ENCODE measurements at places on chromosomes 12 and 14.
A peak's percentile ranks its signal among the peaks of the same experiment; 100 is the strongest.

DNA sequence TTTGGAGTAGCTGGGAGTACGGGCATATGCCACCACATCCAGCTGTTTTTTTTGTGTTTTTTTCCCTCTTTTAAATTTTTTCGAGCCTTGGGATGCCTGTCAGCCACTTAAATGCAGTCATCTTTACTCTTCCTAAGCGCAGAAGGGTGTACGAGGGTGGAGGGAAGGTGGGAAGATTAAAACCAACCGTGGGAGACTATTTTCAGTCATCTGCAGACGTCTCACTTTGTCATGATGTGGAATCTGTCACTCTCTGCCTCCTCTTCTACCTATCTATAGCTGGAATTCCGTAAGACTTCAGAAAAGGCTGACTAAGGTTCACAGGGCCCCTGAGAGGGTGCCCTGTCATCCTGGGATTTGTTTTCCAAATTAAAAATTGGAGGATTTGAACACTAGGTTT, 105.3 kb downstream of the SAMD4A start:
- no peak for DNase-seq

DNA sequence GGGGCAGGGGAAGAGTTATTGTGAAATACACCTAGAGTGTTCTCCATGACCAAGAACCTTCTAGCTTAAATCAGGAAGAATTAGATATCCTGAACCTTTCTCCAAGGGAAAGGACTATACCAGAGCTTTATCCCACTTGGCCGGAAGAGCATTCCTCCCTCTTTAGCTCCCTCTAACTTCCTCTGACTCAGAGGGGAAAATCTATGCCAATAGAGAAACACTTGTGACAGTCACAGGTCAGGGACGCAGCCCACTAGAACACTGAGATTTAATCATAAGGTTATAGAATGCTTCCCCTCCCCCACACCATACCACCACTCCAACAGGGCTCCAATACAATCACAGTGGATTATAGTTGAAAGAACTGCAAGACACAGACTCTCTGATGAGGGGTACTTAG, 55.4 kb upstream of the RFX4 start:
- peak; percentile 69 for DNase-seq

- no peak for DNase-seq
These were observed 7.0 kb downstream of the MLF2 start for GRCh38 chr12:6745741-6746525.

DNA sequence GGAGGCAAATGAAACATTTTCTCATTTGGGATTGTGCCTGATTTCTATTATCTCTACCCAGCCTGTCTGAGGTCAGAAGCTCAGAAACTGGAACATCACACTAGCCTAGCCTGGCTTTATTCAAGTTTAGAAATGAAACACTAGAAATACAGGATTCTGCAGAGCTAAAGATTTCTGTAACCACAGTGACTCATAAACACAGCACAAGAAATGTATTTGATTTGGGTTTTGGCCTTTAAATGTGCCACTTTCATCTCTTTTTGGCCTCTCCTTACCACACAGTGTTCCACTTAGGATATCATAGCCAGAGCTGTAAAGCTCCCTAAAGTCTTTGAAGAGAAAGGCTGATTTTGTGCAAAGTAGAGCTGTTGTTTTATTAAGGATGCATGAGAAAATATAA, 307.5 kb downstream of the EMP1 start:
- DNase-seq: peak; percentile 29

DNA sequence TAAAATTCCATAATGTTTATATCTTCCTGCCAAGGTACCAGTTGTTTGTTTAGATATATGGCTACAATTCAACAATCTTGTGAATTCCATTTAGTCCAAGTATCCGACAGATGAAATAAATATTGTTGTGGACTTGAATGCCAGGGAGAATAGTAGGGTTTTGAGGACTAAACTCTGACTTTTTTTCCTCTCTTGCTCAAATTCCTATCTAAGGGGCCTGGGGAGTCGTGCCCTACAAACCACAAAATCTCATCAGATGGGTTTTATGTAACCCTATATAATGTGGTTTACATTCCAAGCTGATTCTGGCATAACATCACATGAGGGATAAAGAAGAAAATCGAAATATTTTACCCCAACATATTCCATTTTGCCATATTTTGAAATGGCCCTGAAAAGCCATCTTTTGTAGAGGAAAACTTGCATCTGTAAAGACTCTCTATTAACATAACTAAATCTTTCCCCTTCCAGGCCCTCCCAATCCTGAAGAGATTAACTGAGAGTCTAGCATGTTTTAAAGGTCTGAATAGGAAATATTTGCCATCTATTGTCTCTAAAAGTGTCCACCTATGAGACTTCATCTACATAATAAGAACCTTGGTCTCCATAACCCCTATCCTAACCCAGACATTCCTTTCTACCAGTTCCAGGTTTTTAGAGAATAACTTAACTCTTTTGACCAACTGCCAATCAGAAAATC, 184.7 kb upstream of the KITLG start:
- no peak for DNase-seq

DNA sequence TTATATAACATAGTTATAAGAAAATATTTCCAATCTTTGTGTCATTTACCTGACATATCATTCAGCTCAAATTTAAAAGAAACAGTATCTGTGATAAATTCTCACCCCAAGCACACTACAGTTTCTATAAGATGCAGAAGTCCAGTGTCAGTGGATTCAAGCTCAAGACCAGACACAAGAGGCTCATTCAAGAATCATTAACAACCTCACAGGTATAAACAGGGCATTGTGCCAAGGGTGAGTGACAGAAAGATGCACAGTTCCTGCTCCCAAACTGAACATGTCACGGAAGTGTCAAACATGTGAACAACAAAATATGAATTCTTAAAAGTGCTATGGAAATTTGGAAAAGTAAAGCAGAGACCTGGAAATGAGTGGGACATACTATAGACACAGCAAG, 12.8 kb downstream of the ATP2B1 start:
- DNase-seq: no peak

GRCh38 chr12:47033081-47033480, 46.3 kb upstream of the PCED1B start:
- no peak for DNase-seq

DNA sequence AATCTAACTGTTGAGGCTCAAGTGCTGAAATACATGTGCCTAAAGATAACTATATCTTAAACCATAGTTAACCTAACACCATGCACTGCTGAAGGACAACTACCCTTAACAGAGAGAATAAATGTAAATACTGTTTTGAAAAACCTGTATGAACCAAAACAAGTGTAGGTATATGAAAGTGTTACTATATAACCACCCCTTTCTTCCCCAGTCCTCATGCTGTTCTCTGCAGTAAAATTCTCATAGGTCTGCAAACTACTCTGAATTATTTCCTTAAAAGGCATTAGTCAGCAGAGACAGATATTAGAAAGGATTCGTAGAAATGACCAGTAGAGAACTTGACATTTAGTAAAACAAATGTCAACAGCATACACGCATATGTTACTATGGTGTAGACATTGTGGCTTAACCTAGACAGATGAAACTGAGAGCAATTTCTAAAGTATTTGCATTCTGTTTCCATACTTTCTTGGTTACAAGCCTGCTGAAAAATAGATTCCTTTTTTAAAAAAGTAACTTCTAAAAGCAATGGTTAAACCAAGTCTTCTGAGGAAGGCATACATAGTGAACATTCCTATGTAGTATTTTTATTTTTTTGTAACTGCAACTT, 13.9 kb downstream of the CSRP2 start:
- no peak for DNase-seq

DNA sequence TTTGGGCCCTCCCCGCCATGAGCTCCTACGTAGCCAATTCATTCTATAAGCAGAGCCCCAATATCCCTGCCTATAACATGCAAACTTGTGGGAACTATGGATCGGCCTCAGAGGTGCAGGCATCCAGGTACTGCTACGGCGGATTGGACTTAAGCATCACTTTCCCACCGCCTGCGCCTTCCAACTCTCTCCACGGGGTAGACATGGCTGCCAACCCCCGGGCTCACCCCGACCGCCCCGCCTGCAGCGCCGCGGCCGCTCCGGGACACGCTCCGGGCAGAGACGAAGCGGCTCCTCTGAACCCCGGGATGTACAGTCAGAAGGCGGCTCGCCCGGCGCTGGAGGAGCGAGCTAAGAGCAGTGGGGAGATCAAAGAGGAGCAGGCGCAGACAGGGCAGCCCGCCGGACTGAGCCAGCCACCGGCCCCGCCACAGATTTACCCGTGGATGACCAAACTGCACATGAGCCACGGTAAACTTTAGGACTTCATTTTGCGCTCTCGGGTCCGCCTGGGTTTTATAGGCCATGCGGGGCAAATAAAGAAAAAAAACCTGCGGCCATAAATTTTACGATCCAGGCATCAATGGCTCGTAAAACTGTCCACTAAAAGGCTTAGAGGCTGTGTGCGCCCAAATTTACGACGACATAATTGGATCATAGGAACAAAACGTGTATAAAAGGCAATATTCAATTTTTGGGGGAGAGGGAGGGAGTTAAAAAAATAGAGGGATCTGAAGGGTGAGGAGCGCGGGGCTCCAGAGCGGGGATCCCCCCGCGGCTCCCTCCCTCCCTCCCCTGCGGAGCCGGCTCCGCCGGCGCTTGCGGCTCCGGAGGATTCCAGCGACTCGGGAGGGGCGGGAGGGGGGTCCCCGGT, 493 bp downstream of the HOXC5 start:
- DNase-seq: peak; percentile 64

- no peak for DNase-seq
These were observed 429.1 kb downstream of the FLRT2 start for GRCh38 chr14:85959063-85959462.

GRCh38 chr12:58765653-58766512, 154.4 kb downstream of the LRIG3 start:
- DNase-seq: peak; percentile 38

DNA sequence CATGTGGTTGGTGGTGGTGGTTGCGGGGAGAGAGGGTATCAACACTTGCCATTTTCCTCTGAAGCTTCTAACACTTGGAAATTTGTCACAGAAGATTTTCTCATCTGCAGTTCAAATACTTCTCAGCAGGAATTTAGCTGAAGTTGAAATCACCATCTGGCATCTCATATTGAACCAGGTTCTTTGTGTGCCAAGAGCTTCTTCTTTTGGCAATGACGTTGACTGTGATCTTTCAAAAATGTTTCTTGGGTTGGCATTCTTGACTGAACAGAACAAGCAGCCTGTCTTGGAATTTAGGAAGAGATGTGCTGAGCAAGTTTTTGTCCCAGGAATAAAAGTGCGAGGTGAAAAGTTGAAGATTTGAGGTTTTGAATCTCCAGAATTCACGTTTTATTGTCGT, 8.7 kb upstream of the NIN start:
- DNase-seq: no peak

DNA sequence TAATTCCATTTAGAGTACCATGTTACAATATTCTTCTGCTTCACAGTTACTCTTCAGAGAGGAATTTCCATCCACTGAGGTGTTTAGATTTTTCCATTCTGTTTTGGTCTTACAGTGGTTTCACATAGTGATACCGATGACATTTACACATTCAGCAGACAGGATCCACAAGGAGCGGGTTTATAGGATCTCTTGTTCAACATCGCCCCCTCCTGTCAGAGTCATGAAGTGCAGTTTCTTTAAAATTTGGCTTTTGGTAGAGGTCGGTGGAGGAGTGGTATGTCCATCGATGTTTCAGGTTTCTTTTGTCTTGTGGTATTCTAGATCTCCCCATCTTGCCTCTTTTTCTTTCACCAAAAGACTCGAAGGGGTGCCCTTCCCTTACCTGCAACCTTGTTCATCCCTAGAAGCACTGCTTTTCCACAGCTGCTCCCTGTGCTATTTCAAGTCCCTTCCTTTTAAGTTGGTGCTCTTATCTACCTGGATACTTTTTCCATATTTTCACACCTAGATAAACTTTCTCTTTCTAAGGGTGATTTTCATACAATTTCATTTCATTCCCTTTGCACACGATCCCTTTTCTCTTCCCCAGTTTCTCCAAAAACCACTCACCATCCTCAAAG, 181.3 kb downstream of the ITPR2 start:
- DNase-seq: peak; percentile 97

- DNase-seq: no peak
These were observed 127.4 kb downstream of the KCNK10 start for GRCh38 chr14:88195676-88196075.

- no peak for DNase-seq
These were observed 199.6 kb downstream of the CHST11 start for GRCh38 chr12:104656383-104656782.

DNA sequence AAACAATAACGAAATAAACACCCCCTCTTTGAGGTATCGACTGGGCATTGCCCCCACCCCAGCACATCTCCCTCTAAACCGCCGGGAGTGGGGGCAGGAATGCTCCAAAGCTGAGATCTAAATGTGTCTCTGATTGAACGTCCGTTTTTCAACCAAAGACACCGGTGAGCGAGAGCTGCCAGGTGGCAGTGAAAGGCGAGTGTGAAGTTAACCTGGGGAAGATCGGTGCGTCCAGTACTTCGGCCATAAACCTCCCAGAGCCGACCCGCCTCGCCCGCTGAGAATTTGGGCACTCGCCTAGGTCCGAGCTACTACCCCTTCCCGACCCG, 625 bp downstream of the ANGEL1 start:
- peak; percentile 33 for DNase-seq

DNA sequence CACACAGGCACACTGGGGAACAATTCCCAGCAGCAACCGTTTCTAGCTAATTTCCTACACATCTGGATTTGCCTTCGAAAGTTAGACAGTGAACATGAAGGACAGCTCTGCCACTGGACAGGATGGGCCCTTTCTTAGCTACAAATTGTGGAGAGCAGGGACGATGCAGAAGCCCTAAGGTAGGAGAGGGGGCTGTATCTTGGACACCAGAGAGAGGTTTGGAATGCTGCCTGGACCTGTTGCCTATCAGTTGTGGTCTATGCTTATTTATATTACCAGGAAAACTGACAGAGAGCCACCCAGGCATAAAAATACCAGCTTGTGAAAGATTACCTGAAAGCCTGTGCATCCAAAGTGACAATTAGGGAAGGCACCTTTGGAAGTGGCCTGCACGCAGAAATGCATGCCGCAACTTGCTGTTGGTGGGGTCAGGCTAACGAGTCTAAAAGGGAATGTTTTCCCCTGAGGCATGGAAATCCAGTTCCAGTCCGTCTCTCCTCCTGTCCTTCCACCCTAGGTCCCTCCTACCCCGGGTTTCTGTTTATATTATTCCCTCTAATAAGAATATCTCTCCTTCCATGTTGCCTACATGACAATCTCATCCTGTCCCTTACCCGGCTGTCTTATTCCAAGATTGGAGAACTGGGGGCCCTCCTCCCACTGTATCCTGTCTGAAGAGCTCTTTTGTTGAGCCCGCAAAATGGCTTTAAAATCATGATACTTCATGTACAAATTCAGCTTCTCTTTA, 60.2 kb downstream of the MDM2 start:
- DNase-seq: no peak

DNA sequence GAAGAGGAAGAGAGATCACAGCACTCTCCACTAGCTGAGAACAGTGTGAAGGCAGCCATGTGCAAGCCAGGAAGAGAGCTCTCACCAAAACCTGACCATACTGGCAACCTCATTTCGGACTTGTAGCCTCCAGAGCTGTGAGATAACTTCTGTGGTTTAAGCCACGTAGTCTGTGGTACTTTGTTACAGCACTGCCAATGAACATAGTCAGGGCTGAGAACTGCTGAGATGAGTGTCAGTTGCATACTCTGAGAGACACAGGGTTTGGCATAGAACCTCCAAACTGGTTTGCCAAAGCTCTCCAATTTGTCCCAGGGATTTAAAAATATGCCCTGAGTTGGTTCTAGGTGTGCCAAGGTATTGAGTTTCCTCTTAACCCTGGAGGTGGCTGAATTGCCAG, 218.6 kb downstream of the ATP23 start:
- DNase-seq: no peak
